ENCODE measurements at places on chromosomes 4 and X. TPM values are rescaled to one million over a fixed set of nuclear protein-coding genes. Genes with fewer than 3 reads are reported as not detected.
A peak's percentile ranks its signal among the peaks of the same experiment; 100 is the strongest.

PDZD4 gene
- 0.30 TPM for total RNA-seq

DNA sequence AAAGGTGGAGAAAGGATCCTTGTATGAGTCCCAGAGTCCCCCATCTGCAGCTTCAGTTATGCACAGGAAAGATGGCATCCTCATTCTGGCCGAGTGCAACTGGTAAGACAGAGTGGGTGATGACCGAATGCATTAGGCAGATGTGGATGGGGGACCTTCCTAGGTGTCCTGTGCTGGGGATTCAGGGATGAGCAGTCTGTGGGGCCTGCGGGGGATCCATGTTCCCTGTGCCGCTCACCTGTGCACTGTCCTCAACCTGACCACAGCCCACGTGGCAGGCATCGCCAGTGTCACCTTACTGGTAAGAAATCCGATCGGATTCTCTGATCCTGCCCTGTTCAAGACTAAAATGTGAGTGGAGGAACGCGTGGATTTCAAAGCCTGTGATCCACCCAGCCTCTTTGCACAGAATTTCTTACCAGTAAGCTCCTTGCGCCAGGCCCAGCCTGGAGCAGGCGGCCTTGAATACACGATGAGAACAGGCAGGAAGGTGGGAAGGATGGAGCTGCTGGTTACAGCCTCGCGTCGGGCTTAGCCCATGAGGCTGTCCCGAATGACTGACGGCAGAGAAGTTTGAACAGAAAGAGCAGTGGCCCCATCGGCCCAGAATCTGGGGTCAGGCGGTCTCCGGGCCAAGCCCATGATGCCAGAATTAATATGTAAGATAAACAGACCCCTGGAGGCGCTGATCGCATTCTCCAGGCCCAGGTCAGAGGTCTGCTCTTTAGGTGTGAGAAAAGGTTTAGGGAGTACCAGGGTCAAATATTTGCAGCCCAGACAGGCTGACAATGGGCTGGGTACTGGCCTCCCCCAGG, 56.5 kb downstream of the CPZ start:
- H3K27me3 ChIP-seq: no peaks in the 10 kb centered on the region
- no peaks in the 10 kb centered on the region for H3K36me3 ChIP-seq
- H3K4me3 ChIP-seq: no peak overlapping the region
- DNase-seq: no peak

GAGE12E gene
- total RNA-seq: not detected

PAGE4 gene
- total RNA-seq: not detected

- no peaks in the 10 kb centered on the region for H3K36me3 ChIP-seq
- no peak overlapping the region for H3K4me3 ChIP-seq
- no peak for DNase-seq
- H3K27ac ChIP-seq: no peak overlapping the region
- no peaks in the 10 kb centered on the region for H3K4me1 ChIP-seq
These were observed 13.3 kb downstream of the PPARGC1A start for GRCh38 chr4:23876418-23877089.

ZNF141 gene
- 0.17 TPM for total RNA-seq

- H3K27ac ChIP-seq: peak overlapping the region; percentile 68
- H3K36me3 ChIP-seq: no peaks in the 10 kb centered on the region
- no peaks in the 10 kb centered on the region for H3K27me3 ChIP-seq
- peak overlapping the region; percentile 63 for H3K4me3 ChIP-seq
- H3K4me1 ChIP-seq: peaks cover 7% of the 10 kb centered on the region
These were observed 418 bp downstream of the TAB3 start for GRCh38 chrX:30888526-30889146.

SPANXA2 gene
- not detected for total RNA-seq

DNA sequence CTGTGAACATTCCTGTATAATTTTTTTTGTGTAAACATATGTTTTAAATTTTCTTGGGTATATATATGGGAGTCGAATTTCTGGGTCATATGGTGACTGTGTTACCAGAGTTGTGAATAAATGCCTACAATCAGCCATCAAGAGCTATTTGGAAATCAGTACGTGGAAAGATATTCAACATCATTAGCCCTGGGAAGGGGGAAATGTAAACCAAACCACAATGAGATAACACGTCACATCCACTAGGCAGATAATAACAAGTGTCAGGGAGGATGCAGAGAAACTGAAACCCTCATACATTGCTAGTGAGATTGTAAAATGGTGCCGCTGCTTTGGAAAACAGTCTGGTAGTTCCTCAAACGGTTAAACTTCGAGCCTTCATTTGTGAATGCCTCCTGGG, 43.9 kb downstream of the LUZP4 start:
- no peaks in the 10 kb centered on the region for H3K27me3 ChIP-seq
- DNase-seq: no peak
- H3K4me1 ChIP-seq: no peaks in the 10 kb centered on the region

DNA sequence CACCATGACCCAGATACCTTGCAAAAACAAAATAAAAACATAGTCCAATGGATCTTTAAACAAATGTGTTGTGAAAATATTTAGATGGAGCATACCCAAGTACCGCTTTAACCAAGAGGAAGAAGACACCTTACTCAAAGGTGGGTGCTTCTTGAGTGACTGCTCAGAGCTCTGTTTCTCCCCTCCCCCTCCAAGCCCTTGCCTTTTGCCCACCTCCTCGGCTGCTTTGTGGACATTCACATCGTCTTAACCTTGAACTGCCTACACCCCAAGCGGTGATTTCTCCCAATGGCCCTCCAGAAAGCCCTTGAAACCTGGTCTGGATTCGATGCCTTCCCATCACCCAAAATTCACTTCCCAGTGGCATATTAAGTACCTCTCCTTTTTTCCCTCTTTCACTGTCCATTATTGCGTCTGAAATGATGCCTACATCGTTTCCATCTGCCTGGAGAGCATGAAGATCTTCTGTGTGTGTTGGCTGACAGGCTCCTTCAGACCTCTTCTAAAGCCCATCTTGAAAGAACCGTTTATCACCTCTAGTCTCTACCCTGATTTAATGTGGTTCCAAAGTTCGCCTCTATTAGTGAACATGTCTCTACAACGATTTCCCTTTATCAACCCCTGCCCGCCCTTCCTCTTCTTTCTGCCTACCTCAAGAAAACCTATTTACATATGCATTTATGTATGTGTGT, 968 bp downstream of the GPRIN3 start:
- H3K4me3 ChIP-seq: peak overlapping the region; percentile 59
- H3K4me1 ChIP-seq: peaks cover 6% of the 10 kb centered on the region
- no peak for DNase-seq
- no peaks in the 10 kb centered on the region for H3K36me3 ChIP-seq
- H3K27ac ChIP-seq: no peak overlapping the region

- H3K36me3 ChIP-seq: no peaks in the 10 kb centered on the region
- no peaks in the 10 kb centered on the region for H3K4me1 ChIP-seq
- H3K4me3 ChIP-seq: no peak overlapping the region
- DNase-seq: no peak
- H3K27ac ChIP-seq: no peak overlapping the region
- H3K27me3 ChIP-seq: no peaks in the 10 kb centered on the region
These were observed 30.9 kb downstream of the NIPAL1 start for GRCh38 chr4:48047421-48047844.

IL13RA2 gene
- total RNA-seq: not detected

DNA sequence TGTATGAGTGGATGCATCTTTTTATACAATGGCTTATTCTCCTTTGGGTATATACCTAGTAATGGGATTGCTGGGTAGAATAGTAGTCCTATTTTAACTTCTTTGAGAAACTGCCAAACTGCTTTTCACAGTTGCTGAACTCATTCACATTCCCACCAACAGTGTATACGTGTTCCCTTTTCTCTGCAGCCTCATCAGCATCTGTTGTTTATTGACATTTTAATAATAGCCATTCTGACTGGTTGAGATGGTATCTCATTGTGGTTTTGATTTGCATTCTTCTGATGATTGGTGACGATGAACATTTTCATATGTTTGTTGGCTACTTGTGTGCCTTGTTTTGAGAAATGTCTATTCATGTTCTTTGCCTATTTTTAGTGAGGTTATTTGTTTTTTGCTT, 687.0 kb upstream of the EPHA5 start:
- H3K4me3 ChIP-seq: no peak overlapping the region
- no peaks in the 10 kb centered on the region for H3K36me3 ChIP-seq
- no peaks in the 10 kb centered on the region for H3K27me3 ChIP-seq

XPNPEP2 gene
- not detected for total RNA-seq

- H3K4me3 ChIP-seq: no peak overlapping the region
- peak; percentile 29 for DNase-seq
- H3K27me3 ChIP-seq: peaks cover 25% of the 10 kb centered on the region
- no peaks in the 10 kb centered on the region for H3K36me3 ChIP-seq
These were observed 105.6 kb downstream of the HNRNPD start for GRCh38 chr4:82268050-82268825.

SULT1E1 gene
- total RNA-seq: not detected

- H3K4me1 ChIP-seq: no peaks in the 10 kb centered on the region
- DNase-seq: no peak
- H3K27me3 ChIP-seq: no peaks in the 10 kb centered on the region
- H3K36me3 ChIP-seq: no peaks in the 10 kb centered on the region
These were observed 456.8 kb downstream of the PRR32 start for GRCh38 chrX:127276326-127276725.

USP27X gene
- total RNA-seq: 3.5 TPM

XAGE1A gene
- total RNA-seq: not detected

MFAP3L gene
- 8.4 TPM for total RNA-seq

DNA sequence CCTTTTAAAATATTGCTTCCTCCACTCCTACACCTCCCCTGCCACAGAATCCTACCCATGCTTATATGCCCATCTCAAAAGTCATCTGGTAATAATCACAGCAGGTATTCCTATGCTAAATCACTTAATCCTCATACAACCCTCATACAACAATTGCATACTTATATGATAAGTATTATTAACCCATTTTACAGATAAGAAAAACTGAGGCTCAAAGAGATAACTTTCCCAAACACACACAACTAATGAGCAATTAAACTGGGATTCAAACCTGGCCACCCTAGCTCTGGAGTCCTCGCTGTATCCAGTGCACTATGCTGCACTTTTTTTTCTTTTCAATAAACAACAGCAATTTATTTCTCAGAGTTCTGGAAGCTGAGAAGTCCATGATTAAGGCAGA, 99.8 kb upstream of the TSPAN5 start:
- H3K36me3 ChIP-seq: no peaks in the 10 kb centered on the region
- H3K27ac ChIP-seq: no peak overlapping the region
- H3K27me3 ChIP-seq: no peaks in the 10 kb centered on the region
- H3K4me3 ChIP-seq: no peak overlapping the region
- DNase-seq: no peak

ETDB gene
- total RNA-seq: not detected

TCEAL3 gene
- total RNA-seq: not detected

DNA sequence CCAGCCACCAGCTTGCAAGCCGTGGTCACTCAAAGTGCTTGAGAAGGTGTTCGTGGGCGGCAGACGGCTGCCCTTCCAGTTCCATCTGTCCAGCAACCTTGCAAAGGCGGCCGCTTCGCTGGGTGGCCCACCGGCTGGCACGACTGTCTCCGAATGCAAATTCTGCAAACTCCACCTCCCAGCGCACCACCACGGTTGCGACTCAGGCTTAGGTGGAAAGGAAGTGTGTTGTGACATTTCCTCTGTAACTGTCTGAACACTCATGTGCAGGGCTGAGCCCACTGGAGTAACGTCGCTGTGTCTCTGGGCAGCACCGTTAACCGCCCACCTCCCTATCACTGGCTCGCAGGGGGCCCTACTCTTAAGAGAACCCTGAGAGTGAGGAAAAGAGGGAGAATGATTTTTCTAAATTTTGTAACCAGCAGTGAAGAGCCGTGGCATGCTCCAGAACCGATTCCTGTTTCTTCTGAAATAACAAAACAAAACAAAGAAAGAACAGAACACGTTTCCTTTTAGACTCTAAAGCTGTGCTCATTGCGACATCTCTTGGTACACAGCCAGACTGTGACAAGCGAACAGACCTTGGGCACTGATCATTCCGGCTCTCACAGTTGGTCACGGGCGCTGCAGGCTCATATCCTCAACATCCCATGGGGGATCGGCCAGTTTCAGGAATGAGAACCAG, at the start of gene P2RY8:
TSS of gene P2RY8 (minus strand) at position 155 of the 685 bp plus-strand sequence. CDS start 70,627 bp downstream, outside the sequence.
- H3K36me3 ChIP-seq: no peaks in the 10 kb centered on the region
- no peak for DNase-seq
- H3K27ac ChIP-seq: no peak within 1 kb of the TSS
- no peaks in the 10 kb centered on the region for H3K4me1 ChIP-seq
- no peaks in the 10 kb centered on the region for H3K27me3 ChIP-seq

DNA sequence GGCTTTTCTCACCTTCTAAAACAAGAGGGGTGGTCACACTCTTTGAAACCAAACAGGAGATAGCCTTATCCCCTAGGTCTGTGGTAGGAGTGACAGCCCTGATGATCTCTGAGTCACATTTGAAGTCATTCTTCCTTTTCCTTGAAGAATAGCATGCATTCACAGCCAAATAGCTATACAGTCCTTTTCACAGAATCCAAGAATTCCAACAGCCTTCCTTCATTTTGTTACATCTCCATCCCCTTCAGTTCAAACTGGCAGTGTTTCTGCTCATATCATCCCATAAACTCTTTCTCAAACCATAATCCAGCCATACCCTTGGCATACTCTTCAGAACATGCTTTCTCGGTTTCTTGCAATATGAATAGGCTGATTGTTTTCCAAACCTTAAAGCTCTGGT, 33.3 kb upstream of the TMEM184C start:
- DNase-seq: no peak
- no peak overlapping the region for H3K27ac ChIP-seq
- no peaks in the 10 kb centered on the region for H3K36me3 ChIP-seq
- no peaks in the 10 kb centered on the region for H3K4me1 ChIP-seq
- no peaks in the 10 kb centered on the region for H3K27me3 ChIP-seq

- H3K4me1 ChIP-seq: no peaks in the 10 kb centered on the region
- no peak for DNase-seq
- H3K36me3 ChIP-seq: no peaks in the 10 kb centered on the region
- no peaks in the 10 kb centered on the region for H3K27me3 ChIP-seq
- H3K4me3 ChIP-seq: no peak overlapping the region
- H3K27ac ChIP-seq: no peak overlapping the region
These were observed 207.0 kb downstream of the ARHGAP24 start for GRCh38 chr4:85681921-85682320.

GRCh38 chrX:39157006-39157405, 355.7 kb downstream of the MID1IP1 start:
- H3K27ac ChIP-seq: no peak overlapping the region
- DNase-seq: no peak
- no peaks in the 10 kb centered on the region for H3K4me1 ChIP-seq
- no peak overlapping the region for H3K4me3 ChIP-seq
- H3K36me3 ChIP-seq: no peaks in the 10 kb centered on the region

GRCh38 chr4:158778156-158778711, 9.4 kb downstream of the FNIP2 start:
- H3K27me3 ChIP-seq: no peaks in the 10 kb centered on the region
- H3K4me3 ChIP-seq: no peak overlapping the region
- DNase-seq: no peak
- H3K4me1 ChIP-seq: no peaks in the 10 kb centered on the region
- no peak overlapping the region for H3K27ac ChIP-seq

DNA sequence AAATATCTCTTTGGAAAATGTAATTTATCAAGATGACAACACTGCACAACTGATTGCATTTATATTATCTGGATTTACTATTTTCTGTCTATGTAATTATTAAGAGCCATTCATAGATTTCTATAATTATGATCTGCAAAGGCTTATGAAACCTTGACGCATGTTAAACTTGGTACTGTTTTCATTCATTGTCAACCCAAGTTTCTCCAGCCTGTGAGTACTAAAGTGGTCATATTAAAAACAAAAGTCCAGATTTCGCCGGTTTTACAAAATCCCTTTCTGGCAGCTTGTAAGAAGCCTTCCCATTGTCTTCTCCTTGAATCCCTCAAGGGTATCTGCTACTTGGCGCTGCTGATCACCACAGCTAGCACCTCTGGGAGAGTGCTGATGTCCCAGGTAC, 19.7 kb upstream of the GRPR start:
- no peak overlapping the region for H3K4me3 ChIP-seq
- no peaks in the 10 kb centered on the region for H3K4me1 ChIP-seq
- no peaks in the 10 kb centered on the region for H3K36me3 ChIP-seq
- H3K27me3 ChIP-seq: no peaks in the 10 kb centered on the region

GRCh38 chrX:118824173-118824730, 628 bp downstream of the ZCCHC12 start:
- H3K27ac ChIP-seq: no peak overlapping the region
- DNase-seq: no peak
- H3K4me3 ChIP-seq: peak overlapping the region; percentile 33
